ENCODE measurements at places on chromosomes 6 and 20.

DNA sequence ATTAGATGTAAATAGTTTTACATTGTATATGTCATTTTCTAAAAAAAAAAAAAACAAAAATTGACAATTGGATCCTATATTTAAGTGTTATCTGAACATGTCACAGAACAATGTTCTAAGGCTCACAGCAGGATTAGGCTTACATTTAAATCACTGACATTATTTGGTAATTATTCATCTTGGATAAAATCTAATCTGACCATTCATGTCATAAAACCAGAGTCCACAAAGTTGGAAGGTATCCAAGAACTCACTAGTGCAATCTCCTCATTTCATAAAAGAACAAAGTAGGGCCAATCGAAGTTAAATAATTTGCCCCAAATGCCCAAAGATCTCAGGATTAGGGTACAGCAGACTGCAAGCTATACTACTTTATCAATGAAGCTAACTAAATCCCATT lies 73.0 kb downstream of the PDSS2 start:
- DNase-seq, result no peak

DNA sequence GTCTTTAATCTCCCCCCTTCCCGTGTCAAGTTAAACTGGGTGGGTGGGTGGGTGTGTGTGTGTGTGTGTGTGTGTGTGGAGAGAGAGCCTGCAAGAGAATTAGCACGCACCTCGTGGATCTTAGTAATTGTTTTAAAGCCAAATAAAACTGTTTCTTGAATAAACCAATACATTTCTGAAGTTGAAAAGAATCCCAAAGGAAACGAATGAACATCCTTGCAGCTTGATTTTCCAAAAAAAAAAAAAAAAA lies 381 bp upstream of the BICRAL start:
- DNase-seq, result no peak

DNA sequence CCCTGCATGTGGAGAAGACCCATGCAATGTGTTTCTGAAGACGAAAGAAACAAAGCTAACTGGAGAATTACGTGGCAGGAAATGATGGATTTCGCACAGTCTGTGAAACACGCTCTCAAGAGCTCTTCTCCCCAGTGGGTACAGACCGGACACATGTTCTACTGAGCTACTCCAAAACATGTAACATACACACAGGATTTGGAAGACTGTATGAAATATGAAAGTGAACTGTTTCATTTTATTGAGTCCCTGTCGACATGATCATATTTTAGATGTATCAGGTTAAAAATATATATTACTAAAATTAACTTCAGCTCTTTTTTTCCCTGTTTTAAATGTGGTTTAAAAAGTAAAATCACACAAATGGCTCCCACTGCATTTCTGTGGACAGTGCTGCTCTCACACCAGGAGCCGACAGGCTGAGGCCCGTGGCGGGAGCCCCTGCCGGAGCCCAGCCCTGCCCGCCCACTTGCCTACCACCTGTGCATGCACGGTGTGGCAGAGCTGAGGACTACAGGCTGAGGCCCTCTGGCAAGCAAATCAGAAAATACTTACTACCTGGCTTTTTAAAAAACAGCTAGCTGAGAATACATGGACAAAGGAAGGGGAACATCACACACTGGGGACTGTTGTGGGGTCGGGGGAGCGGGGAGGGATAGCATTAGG lies 58.9 kb upstream of the NXT1 start:
- no peak for DNase-seq

GRCh38 chr20:19193349-19193748 lies 19.1 kb upstream of the SLC24A3 start:
- DNase-seq, result no peak

DNA sequence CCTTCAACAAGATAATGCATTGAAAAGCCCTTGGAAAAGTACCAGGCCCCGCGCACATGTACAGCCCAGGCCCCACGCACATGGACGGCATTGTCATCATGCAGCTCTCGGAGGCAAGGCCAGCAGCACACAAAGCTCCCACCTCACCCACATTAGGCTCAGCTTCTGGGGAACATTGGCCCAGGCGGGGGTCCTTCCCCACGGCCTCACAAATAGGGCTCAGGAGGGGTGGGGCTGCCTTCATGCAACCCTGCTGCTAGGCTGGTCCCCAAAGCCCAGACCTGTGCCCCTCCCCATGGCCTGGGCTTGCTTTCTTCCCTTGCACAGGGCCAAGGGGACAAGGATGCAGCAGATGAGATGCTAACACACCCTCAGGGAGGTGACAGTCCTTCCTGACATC lies 26.7 kb downstream of the NPEPL1 start:
- DNase-seq, result no peak

DNA sequence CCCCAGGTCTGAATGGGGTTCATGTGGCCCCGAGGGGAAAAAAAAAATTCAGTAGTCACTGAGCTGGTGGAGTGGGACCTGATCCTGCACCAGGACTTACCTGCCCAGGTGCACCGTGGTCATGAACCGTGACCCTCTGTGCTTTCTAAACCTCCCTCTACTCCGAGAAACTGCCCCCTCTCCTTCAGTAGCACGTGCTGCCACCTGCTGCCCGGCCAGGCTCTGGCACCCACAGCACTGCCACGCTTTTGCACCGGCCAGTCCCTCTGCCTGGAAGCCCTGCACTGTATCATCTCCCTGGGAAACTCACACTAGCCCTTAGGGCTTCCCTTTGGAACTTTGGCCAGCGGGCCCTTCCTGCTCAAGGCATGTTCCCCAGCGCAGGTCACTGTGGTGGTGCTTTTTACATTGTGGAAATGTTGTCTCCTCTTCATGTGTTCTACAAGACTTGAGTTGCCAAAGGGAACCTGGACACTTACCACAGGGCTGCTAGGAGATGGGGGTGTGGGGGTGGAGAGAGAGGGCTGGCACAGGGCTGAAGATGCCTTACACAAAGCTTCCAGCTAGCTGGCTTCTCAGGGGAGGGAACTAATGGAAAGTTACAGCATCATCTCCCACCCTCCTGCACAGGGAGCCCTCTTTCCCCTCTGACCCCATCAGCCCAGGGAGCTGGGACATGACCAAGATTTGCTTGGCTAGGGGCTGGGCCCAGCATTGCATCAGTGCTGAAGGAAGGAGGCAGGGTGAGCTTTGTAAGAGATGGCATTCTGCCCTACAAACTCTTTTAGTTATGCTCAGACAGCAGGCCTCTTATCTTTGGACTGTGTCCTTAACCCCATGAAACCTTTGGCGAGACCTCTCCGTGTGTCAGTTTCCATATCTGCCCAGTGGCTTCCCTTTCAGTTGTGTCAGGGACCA lies 2.5 kb upstream of the PTPRT start:
- DNase-seq, result peak; percentile 14

DNA sequence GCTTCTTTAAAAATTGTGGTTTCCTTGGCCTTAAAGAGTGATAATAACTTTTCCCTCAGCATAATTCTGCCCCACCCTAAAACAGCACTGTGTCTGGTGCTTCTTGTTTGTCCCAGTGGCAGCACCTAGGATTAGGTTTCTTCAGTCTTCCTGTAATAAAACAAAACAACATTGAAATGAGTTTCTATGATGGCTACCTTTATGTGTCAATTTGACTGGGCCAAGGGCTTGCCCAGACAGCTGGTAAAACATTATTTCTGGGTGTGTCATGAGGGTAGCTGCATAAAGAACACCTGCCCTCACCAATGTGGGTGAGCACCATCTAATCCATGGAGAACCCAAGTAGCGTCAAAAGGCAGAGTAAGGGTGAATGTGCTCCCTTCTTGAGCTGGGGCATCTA lies 117.8 kb downstream of the QRSL1 start:
- DNase-seq, result no peak

Data from C1 segment of cervical spinal cord (tissue), 14 donors.